ENCODE measurements at places on chromosomes 13 and 19.
A peak's percentile ranks its signal among the peaks of the same experiment; 100 is the strongest.

- DNase-seq, result peak; percentile 79
Measured at GRCh38 chr19:29568036-29569025, 37.8 kb upstream of the POP4 start.

DNA sequence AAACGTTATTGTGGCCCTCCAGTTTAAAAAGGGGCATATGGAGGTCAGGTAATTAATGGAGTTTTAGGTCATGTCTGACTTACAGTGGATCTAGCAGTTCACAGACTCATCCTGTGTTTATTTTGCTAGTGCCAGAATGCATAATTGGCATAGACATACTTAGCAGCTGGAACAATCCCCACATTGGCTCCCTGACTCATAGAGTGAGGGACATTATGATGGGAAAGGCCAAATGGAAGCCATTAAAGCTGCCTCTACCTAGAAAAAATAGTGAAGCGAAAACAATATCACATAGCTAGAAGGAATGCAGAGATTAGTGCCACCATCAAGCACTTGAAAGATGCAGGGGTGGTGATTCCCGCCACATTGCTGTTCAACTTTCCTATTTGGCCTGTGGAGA lies 610.7 kb downstream of the SLITRK5 start:
- no peak for DNase-seq

GRCh38 chr19:43599635-43600295 lies 3.4 kb downstream of the ZNF576 start:
- DNase-seq, result no peak

- DNase-seq, result no peak
Measured at GRCh38 chr13:86976521-86977324, 694.4 kb upstream of the SLITRK5 start.

GRCh38 chr13:98476106-98476505 lies 100.8 kb downstream of the STK24 start:
- no peak for DNase-seq

- no peak for DNase-seq
Measured at GRCh38 chr19:55526216-55527196, 10.4 kb downstream of the SBK2 start.

DNA sequence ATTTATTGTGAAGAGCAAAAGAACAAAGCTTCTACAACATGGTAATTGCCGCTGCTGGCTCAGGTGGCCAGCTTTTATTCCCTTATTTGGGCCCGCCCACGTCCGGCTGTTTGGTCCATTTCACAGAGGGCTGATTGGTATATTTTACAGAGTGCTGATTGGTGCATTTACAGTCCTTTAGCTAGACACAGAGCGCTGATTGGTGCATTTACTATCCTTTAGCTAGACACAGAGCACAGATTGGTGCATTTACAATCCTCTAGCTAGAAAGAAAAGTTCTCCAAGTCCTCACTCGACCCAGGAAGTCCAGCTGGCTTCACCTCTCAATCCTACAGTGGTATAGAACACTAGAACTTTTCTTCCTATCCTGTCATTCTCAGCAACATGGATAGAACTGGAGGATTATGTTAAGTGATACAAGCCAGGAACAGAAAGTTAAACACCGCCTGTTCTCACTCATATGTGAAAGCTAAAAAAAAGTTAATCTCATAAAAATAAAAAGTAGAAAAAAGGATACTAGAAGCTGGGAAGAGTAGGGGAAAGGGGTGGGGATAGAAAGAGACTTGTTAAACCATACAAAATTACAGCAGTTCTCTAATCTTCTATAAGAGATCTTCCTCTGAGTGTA lies 33.6 kb upstream of the FARP1 start:
- DNase-seq, result no peak

- no peak for DNase-seq
Measured at GRCh38 chr13:79682164-79682563, 201.2 kb downstream of the NDFIP2 start.

DNA sequence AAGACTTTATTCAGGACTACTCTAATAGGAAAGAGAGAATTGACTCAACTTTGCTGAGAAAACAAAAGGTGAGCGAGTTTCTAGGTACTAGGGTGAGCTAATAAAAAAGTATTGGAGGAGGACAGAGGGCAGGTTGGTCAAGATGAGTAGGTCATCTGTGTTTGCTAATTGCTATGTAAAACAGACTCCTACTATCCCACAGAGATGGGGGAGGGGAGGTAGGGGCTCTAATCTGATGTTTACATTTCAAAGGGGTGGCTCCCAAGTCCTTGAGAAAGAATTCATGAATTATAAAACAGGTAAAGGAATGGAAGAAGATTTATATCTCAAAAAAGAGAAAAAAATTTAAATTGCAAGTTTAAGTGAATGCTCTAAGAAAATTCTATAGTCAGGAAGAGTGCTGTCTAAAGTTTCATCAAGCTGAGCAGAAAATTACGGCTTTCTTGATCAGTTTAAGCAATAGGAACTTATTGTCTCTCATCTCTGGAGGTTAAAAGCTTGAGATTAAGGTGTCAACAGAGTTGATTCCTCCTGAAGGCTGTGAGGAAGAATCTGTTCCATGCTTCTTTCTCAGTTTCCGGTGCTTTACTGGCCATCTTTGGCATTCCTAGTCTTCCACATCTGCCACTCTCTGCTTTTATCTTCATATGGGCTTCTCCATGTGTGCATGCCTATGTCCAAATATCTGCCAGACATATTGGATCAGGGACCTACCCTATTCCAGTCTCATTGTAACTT lies 790.3 kb downstream of the SLITRK5 start:
- no peak for DNase-seq

GRCh38 chr13:23668562-23668961 lies 98.3 kb downstream of the TNFRSF19 start:
- DNase-seq, result no peak

- no peak for DNase-seq
Measured at GRCh38 chr19:20999731-21000352, 20.6 kb upstream of the ZNF430 start.

- DNase-seq, result no peak
Measured at GRCh38 chr19:10846500-10847202, 1.6 kb upstream of the C19orf38 start.
